ENCODE measurements at places on chromosomes 6 and 20.
A peak's percentile ranks its signal among the peaks of the same experiment; 100 is the strongest.

DNA sequence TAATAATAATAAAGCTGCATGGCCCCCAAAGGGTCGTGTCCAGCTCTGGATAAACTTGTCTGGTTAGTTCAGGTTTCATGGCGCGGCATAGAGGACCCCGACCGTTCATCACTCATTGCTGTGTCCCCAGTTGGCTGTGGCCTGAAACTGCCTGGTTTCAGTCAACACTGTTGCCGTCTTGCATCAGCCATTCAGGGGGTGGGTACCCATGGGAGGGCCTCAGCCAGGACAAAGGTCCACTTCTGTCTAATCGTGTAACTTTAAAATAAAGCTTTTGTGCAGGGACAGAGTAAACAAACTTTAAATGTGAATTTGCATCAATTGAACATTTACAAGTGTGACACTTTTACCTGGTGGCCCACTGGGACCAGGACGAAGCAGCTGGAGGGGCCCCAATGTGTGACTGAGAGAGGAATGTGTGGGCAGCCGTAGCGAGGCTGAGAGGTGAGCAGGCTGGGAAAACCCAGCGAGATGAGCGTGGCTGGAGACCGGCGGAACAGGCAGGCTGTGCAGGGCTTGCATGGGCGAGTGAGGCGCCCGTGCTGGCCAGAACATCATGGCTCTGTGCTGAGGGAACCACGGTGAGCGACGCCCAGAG is 22.3 kb upstream of the UNC93A start:
- DNase-seq = no peak

DNA sequence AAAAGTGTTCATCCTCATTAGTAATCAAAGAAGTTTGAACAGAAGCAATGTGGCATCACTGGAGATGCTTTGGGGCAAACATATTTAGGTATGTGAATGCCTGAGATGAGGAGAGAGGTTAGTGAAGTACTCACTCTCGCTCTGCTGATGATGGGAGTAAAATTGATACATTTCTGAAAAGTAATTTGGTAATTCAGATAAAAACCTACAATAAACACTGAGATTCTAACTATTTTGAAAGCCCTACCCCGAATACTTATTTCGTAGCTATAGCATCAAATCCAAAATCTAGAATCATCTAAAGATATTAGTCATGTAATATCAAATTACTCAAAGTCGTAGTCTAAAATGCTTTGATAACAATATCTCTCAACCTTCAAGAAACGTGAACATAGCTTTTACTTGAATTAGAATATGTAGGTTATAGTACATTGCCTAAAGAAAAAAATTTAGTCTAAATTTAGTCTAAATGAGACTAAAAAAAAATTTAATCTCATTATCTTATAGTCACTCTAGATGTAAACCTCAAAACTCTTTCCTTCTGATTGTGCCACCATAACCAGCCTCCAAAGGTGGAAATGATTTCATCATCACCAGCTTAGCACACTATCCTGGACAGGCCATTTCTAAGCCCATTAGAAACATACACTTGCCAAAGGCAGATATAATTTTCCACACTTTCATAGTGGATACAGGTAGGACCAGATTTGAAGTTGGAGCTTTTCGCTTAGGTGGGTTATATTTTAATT is 232.5 kb upstream of the TAB2 start:
- DNase-seq = no peak

- DNase-seq = no peak
These were observed 112.1 kb downstream of the TCP11 start for GRCh38 chr6:35028781-35029769.

DNA sequence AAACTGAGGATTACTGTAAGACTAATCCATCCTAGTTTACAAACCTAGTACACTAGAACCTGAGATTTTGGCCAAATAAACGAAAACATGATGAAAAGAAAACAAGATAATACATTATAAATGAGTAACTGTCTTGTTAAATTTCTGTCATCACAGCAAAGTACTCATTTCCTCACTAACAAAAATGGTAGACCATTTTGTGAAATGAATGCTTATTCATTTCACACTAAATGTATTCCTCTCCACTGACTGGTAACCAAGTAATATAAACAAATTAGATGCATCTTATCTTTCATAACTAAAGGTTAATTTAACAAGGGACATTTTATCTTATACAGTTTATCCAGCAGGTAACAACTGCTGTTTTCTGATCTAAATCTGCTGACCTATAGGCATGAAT is 143.7 kb downstream of the REV3L start:
- DNase-seq = no peak

- peak; percentile 38 for DNase-seq
These were observed 33.3 kb downstream of the LRP11 start for GRCh38 chr6:149830731-149831307.

DNA sequence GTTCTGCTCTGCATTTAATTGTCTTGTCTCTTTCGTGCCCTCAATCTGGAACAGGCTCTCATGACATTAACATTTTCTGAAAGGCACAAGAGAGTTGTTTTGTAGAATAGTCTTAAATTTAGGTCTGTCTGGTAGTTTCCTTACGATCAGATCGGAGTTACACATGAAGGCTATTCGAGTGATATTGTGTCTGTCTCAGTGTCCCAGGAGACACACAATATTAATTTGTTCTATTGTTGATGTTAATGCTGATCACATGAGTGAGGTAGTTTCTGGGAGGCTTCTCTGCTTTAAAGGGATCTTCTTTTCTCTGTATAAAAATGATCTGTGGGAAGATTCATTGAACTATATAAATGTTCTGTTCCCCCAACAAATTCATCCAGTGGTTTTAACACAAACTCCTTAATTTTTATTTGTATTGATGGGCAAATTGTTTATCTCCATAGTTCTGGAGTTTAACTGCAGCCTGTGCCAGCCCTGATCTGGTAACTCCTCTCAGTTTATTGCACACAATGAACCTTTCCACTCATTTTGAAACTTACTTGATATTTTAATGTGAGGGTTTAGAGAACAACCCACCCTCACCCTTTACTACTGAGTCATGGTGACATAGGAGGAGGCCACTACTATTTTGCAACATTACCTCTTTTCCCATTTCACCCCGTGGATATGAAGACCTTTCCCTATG is 223.0 kb downstream of the CBLN4 start:
- DNase-seq = no peak

GRCh38 chr6:47628448-47629272 is 69.7 kb upstream of the ADGRF4 start:
- DNase-seq = no peak

DNA sequence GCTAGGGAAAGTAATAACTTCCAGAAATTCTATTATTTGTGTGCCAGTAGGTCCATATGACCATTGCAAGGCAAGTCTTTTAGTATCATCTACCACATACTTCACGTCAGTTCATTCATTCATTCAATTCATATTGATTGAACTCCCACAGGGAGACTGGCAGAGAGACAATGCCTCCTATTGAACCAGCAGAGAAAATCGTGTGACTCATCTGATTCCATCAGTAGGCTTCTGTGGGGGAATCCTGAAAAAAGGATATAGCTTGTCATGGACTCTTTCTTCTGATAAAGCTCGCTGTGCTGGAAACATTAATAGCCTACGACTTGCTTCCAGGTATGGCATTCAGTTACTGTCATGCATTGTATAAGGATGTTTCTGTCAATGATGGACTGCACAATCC is 45.3 kb upstream of the CNR1 start:
- no peak for DNase-seq

GRCh38 chr20:63950701-63951397 is 5.4 kb downstream of the UCKL1 start:
- DNase-seq = no peak

GRCh38 chr6:11770546-11771466 is 7.8 kb downstream of the ADTRP start:
- DNase-seq = peak; percentile 97

DNA sequence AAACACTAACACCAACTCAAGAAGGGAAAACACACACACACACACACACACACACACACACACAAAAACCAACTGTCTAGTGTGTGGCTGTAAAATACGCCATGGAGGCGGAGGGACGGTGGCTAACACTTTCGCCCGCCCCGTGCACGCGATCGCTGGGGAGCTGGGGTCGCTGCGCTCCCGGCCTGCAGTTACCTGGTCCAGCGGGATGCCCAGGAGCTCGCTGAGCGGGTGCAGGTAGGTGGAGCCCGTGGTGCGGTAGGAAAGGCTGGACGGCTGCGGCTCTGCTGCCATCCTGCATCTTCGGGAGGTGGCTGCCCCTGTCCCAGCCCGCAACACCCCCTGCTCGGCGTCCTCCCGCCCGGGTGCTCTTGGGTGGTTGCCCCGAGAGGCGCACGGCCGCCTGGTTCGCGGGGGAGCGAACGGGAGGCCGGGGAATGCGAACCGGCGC is 303 bp downstream of the MBOAT1 start:
- DNase-seq = no peak

- DNase-seq = no peak
These were observed 32.1 kb upstream of the MANEA start for GRCh38 chr6:95545226-95545625.

DNA sequence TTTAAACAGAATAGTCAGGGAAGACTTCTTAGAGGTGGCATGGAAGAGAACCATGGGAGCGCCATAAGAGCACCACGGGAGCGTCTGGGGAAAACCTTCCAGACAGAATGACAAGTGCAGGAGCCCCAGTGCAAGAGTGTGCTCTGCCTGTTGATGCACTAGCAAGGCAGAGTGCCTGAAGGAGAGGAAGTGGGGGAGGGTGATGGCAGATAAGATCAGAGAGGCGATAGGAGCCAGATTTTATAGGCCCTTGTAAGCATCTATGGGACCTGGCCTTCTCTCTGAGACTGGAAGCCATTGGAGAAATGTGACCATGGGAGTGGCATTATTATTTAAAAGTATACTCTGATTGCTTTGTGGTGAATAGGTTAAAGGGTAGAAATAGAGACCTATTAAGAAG is 13.1 kb downstream of the FUCA2 start:
- DNase-seq = no peak

- no peak for DNase-seq
These were observed 178.2 kb upstream of the IMPG1 start for GRCh38 chr6:76250666-76251065.

GRCh38 chr20:40892642-40893041 is 136.0 kb upstream of the TOP1 start:
- no peak for DNase-seq

- DNase-seq = no peak
These were observed 113.0 kb upstream of the SLC22A23 start for GRCh38 chr6:3569816-3570215.

DNA sequence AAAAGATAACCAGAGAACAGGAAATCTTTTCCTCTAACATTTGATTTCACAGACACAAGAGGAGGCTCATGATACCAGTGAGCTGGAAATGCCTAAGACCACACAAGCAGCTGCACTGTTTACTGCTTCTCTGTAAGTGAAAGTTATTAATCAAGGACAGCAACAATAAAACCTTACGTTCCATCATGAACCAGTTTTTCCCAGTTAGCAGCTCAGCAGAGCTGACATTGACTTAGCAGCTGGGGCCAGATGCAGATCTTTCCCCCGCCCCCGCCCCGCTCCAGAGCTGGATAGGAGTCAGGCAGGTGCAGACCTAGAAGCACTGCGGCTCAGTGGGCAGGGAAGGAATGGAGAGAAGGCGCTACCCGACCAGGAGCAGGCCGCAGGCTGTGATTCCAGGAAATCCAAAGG is 275.2 kb downstream of the GMDS start:
- no peak for DNase-seq

GRCh38 chr20:53718142-53719021 is 124.7 kb upstream of the ZNF217 start:
- no peak for DNase-seq

GRCh38 chr20:51160821-51161220 is 137.9 kb upstream of the KCNG1 start:
- no peak for DNase-seq

GRCh38 chr20:38550274-38550673 is 30.7 kb upstream of the ADIG start:
- DNase-seq = no peak

GRCh38 chr6:94041945-94042709 is 622.8 kb upstream of the EPHA7 start:
- no peak for DNase-seq

GRCh38 chr6:108966855-108967755 is 118.9 kb downstream of the ARMC2 start:
- peak; percentile 28 for DNase-seq

- DNase-seq = peak; percentile 22
These were observed 84.8 kb downstream of the TAF4 start for GRCh38 chr20:61980647-61981583.

- no peak for DNase-seq
These were observed 244.2 kb downstream of the HIVEP2 start for GRCh38 chr6:142700671-142701312.

GRCh38 chr6:139295901-139296300 is 4.1 kb upstream of the TXLNB start:
- no peak for DNase-seq

DNA sequence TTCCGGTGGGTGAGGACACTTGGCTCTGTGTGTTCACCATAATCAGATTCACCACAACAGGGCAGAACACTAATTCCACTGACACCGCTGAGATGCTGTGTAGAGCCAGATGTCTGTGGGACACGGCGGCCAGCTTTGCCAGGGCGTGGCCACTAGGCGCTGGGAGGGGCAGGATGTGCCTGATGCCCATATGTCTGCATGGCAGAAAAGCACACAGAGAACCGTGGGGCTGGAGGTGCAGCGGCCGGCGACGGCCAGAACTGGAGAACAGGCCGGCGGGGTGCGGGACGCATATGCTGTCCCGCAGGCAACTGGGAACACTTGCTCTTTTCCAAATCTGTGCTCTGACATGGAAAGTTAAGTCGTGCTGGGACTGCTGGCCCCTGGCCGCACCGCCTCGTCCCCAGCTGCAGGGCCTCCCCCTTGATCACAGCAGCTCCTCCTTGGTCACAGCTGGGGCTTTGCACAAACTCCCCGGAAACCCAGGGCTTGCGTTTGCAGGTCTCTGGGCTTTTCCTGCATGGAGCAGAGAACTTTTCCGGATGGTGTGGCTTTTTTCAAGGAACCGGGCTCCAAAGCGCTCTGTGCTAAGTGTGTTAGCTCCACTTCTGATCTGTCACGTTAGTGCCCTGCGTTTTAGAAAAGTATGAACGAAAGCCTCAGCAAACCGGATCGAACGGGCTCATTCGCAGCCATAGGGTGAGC is 31.1 kb downstream of the NTSR1 start:
- DNase-seq = no peak

GRCh38 chr20:57389695-57390603 is 1.2 kb upstream of the RBM38 start:
- DNase-seq = no peak

GRCh38 chr6:116529466-116530290 is 15.8 kb downstream of the TRAPPC3L start:
- no peak for DNase-seq

DNA sequence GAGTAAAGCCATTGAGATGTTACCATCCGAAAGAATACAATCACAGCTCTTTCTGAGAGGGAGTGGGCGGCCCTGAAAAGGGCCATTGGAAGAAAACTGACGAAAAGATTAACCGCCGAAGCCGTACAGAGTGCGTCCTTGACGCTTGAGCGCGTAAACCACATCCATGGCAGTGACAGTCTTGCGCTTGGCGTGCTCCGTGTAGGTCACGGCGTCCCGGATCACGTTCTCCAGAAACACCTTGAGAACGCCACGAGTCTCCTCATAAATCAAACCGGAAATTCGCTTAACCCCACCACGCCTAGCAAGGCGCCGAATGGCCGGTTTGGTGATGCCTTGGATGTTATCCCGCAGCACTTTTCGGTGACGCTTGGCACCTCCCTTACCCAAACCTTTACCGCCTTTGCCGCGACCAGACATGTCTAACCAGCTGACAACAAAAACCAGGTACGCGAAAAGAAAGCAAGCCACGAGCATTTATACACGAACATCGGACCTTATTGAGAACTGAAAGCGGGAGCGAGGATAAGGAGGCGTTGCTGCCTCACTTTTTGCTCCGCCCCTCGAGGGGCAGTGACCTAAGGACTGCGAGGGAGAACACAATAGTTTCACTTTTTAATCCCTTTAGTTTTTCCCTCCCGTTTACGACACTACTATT is 60.3 kb upstream of the HFE start:
- DNase-seq = peak; percentile 95
